ENCODE measurements at places on chromosomes 5 and 9.

DNA sequence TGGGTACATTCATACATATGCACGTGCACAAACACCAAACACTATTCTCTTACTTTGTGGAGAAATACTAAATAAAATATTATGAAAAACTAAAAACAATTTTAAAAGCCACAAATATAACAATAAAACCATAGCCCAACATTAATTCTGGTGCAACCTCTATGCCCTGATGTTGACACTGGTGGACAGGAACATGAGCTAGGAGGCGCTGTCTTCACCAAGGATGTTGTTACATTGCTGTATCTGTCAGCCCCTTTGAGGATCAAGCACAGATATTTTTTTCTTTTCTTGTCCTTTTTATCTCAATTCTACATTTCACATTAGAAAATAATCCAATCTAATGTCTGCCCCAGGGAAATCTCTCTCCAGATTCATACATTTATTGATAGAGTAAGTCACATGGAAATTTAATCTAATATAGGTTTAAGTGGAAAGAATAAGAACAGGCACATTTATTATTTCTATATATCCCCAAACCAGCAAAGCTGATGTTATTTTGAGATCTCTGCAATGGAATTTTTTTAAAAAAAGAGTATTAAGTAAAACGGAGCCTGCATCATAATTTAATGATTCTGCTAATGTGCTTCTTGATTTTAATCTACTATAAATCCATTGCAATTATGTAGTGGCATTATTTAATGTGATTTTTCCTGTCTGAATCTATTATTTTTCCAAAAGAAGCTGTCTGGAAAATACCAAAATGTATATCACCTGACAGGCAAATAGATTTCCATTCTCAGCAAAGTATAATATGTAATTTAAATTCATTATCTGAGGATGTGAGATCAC is 716.5 kb downstream of the MTRR start:
- H3K4me3 ChIP-seq, result no peak overlapping the region
- no peaks in the 10 kb centered on the region for H3K27me3 ChIP-seq
- no peaks in the 10 kb centered on the region for H3K36me3 ChIP-seq
- no peak for DNase-seq
- no peak overlapping the region for H3K27ac ChIP-seq
- H3K4me1 ChIP-seq, result no peaks in the 10 kb centered on the region

DNA sequence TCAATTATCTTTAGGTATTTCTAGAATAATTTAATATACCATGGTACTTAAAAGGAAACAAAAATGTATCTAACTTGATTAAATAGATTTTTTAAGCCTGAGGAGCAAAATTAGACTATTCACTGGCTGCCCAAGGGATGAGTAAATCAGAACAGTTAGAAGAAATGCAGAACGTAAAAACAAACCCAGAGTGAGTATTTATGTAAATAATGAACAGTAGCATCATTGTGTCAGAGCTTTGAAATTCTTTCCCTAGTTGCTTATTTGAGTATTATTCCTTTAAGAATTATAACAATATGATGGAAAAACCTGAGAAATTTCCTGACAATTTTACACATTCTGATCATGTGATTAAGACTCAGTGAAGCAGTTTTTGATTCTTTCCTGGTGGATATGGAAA is 200.9 kb downstream of the GDNF start:
- DNase-seq, result no peak
- no peak overlapping the region for H3K4me3 ChIP-seq
- no peaks in the 10 kb centered on the region for H3K27me3 ChIP-seq
- no peaks in the 10 kb centered on the region for H3K36me3 ChIP-seq
- H3K4me1 ChIP-seq, result no peaks in the 10 kb centered on the region

DNA sequence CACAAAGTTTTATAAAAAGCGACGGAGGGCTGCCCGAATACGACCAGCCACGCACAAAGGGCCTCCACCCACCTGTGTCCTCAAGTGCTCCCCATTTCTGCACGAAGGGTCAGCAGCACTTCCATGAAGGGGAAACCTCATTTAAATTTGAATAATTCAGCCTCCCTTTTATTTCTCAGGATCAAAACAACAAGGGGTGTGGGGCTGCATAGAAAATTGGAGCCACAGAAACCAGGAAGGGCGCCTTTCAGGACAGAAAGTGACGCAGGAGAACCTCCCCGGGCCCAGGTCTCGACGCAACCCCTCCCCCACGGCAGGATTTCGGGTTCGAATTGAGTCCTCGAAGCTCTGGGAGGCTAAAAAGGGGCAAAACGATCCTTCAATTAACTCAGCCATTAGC is 2.1 kb downstream of the NRARP start:
- no peak for DNase-seq
- peak overlapping the region; percentile 59 for H3K4me3 ChIP-seq
- H3K27ac ChIP-seq, result peak overlapping the region; percentile 53

GRCh38 chr5:74370168-74370567 is 270.4 kb downstream of the ENC1 start:
- no peak for DNase-seq
- H3K27me3 ChIP-seq, result no peaks in the 10 kb centered on the region
- no peaks in the 10 kb centered on the region for H3K4me1 ChIP-seq
- peak overlapping the region; percentile 40 for H3K27ac ChIP-seq
- no peaks in the 10 kb centered on the region for H3K36me3 ChIP-seq

DNA sequence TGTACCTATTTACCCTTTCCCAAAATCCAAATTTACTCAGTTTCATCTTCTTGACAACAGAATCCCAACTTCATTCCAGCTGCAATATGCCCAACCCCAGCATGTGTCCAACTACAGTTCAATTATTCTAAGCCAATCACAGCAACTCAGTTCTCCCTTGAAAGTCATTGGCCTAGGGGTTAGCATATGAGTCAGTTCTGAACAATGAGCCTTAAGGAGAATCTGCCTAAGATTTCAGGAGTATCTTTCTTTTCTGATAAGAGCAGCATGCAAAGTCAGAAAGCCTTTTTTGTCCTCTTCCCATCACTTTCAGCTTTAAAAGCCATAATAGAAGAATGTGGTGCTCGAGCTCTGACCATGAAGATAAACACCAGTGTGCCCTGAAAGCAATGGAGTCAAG is 44.4 kb upstream of the RASGRF2 start:
- no peaks in the 10 kb centered on the region for H3K36me3 ChIP-seq
- no peak overlapping the region for H3K4me3 ChIP-seq
- DNase-seq, result no peak
- no peaks in the 10 kb centered on the region for H3K27me3 ChIP-seq
- no peak overlapping the region for H3K27ac ChIP-seq
